Umbilical cord (tissue), 2 donors: ENCODE measurements at places on chromosomes 3 and 15. TPM values are rescaled to one million over a fixed set of nuclear protein-coding genes. Genes with fewer than 3 reads are reported as not detected.

GRCh38 chr15:70385052-70385451 is 287.3 kb upstream of the TLE3 start:
- DNase-seq = no peak

- no peak for DNase-seq
These were observed 240.8 kb upstream of the KCNMB2 start for GRCh38 chr3:178295292-178295912.

GRCh38 chr15:28125673-28126651 is 26.8 kb upstream of the OCA2 start:
- peak; percentile 73 for DNase-seq

Gene EPHB1
- 0.72 TPM for total RNA-seq

DNA sequence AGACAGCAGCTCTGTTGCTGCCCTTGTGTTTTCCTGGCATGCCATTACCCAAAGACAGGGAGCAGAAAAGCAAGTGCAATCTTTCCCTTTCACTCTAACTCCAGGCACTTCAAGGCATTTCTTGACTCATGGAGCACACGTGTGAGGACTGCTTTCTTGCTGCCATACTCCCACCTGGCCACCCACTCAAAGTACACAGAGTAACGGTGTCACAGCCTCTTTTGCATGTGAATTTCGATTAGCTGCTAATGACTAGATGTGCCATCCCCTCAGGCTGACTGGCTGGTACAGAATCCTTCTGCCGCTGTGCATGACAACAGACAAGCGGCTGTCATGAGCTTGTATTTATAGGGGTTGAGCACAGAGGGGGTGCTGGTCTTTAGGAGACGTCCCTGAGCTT is 380.6 kb downstream of the CTNNB1 start:
- no peak for DNase-seq

DNA sequence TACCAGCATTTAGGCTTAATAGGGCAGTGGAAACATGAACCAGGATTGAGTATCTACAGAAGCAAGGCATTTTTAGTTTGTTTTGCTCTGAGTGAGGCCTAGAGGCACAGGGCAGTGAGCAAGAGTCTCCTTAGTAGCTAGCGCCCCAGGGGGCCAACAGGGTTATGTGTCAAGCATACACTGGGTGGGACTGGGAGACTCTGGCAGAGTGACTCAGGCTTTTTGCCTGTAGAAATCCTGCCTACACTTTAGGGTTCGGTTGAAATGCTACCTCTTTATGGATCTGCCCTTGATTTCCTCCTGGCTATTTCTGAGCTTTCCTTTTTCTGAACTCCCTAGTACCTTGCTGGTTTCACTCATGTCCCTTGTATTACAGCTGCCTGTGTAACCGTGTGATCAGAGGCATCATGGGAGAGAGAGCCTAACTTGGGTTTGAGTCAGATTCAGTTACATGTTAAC is 72.2 kb downstream of the TOP2B start:
- peak; percentile 82 for DNase-seq

GRCh38 chr3:107082527-107082926 is 294.7 kb upstream of the CCDC54 start:
- DNase-seq = peak; percentile 3

Gene POLQ
- total RNA-seq = 2.4 TPM

- no peak for DNase-seq
These were observed 10.0 kb upstream of the ST8SIA2 start for GRCh38 chr15:92383519-92384324.

- DNase-seq = peak; percentile 43
These were observed 52.8 kb upstream of the NSMCE3 start for GRCh38 chr15:29322415-29322814.
